Stimulated activated CD8-positive, alpha-beta memory T cell treated with anti-CD3 and anti-CD28 coated beads, Interleukin-12 subunit alpha, Interleukin-12 subunit beta, amount 100 ng/mL, for 4 hours (primary cell): ENCODE measurements at places on chromosomes 2 and 18.

DNA sequence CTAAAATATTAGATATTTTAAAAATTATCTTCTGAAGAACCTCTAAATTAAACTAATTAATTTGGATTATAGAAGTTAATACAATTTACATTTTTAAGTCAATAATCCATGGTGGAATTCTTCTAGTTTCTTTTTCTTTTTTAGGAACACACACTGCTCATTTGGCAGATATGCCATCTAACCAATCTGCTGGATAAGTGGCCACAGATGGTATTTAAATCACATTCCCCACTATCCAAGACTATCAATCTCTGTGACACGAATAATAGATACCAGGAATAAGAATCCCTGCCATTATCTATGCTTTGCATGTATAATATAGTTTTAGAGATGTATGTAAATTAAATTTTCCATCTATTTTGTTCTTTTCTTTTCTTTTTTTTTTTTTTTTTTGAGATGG is 58.5 kb downstream of the CABYR start:
- no peak for DNase-seq

- DNase-seq: no peak
Measured at GRCh38 chr2:190333928-190334327, 9.5 kb upstream of the INPP1 start.

- DNase-seq: no peak
Measured at GRCh38 chr2:23596316-23596885, 211.4 kb downstream of the KLHL29 start.

DNA sequence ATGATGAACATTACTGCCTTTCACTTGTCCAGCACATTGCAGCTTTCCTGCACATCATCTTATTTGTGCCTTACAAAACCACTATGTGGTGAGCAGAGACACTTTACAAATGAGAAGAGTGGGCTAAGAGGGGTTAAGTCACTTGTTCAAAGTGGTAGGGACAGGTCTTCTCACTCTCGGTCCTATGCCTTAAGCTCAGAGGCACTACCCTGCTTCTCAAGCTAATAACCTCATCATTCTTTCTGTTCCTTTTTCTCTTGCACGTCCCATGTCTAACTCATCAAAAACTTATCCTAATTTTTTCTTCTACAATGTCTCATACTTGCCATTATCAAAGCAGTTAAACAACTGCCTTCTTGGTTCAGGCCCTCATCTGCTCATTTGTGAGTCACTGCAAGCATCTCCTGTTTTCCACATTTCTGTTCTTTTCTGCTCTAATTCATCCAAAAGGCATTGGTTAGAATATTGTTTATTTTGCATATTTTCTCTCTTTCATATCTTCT is 21.9 kb upstream of the NCOA1 start:
- no peak for DNase-seq

GRCh38 chr2:38778687-38779082 is 675 bp downstream of the GEMIN6 start:
- DNase-seq: no peak

- no peak for DNase-seq
Measured at GRCh38 chr2:235677276-235677788, 183.5 kb downstream of the AGAP1 start.

DNA sequence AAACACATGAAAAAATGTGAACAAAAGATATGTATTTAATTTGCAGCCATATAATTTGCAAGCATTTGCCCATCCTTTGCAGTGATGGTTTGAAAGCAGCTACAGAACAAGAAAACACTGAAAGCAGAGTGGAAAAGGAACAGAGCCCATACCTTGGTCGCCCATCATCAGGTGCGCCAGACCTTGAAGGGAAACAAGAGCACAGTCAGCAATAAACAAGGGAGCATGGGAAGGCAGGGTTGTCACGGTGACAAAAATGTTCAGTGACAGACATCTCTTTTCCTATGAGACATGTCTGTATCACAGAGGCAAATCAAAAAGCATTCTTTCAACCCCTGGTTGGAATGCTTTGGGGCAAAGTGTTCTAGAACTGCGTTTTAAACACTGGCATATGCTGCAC is 109.4 kb downstream of the NRXN1 start:
- DNase-seq: no peak

- no peak for DNase-seq
Measured at GRCh38 chr2:128324897-128325410, 6.3 kb upstream of the HS6ST1 start.

DNA sequence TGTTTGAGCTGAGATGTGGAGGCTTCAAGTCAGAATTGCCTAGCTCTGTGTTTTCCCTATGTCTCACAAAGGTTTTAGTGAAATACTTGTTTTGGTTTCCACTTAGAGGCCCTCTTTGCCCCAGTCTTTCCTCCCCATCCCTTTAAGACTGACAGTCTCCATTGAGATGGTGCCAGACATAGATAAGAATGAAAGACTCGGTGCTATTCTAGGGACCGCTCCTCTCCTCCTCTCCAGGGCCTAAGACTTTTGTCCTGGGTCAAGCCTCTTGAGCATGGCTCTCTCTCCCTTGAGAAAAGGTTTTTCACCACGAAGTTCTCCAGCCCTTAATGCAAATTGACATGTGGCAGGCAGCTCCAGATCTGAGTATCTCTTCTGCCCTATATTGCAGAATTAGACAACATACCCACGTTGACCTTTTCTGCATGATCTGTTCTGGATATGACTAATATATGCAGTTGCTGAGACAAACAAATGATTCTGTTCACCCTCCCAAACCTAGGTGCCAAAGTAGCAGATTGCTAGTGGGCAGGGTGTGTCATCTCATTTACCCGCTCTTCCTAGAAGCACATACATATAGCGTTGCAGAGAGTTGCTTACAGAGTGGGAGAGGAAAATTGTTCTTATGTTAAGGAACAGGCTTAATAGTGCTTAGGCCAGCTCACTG is 47.5 kb upstream of the ACSL3 start:
- no peak for DNase-seq

- no peak for DNase-seq
Measured at GRCh38 chr2:152560166-152560565, 157.1 kb downstream of the PRPF40A start.

GRCh38 chr2:129667577-129667976 is 311.9 kb upstream of the RAB6C start:
- no peak for DNase-seq

DNA sequence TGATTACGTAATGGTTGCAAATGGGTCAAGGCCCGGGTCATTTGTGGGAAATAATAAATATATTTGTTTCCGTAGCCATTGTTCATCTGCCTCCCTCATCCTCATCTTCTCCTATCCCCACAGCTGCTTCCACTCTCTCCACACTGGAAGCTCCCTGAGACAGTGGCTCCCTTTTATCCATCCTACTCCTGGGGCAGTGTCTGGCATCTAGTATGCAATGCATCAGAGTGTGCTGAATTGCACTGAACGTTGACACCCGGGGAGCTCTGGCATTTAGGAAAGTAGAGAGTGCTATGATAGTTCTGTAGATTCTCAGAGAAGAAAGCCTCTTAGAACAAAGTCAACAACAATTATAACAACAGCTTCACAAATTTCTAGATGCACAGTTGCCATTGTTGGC is 45.5 kb upstream of the NAB1 start:
- DNase-seq: no peak

GRCh38 chr2:227325839-227326195 is 766 bp downstream of the MFF start:
- no peak for DNase-seq

GRCh38 chr18:58975781-58976180 is 111.1 kb downstream of the ZNF532 start:
- no peak for DNase-seq

GRCh38 chr2:223494496-223494895 is 107.7 kb downstream of the SCG2 start:
- no peak for DNase-seq

- DNase-seq: no peak
Measured at GRCh38 chr18:939166-939565, 34.5 kb downstream of the ADCYAP1 start.

GRCh38 chr2:237604960-237605359 is 14.4 kb upstream of the RAB17 start:
- no peak for DNase-seq

- no peak for DNase-seq
Measured at GRCh38 chr2:133421516-133422324, 146.5 kb downstream of the NCKAP5 start.

- DNase-seq: no peak
Measured at GRCh38 chr2:205836477-205837221, 154.3 kb downstream of the NRP2 start.

DNA sequence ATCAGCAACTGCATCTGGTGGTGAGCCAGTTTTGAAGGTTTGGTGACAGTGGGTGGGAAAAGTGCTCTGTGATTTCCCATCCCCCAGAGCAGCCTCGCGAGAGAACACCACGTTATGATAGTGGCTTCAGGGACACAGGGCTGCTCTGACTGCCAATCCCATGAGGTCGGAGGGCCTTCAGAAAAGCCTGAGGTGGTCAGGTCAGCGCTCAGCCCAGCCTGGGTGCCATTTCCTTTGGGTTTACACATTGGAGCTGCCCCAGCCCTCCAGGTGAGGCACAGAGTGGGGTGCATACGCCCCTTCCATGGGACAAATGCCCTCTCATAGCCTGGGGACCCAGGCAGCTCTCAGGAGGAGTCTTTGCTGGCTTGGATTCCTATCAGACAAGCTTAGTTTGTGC is 126.8 kb downstream of the KCTD1 start:
- no peak for DNase-seq

GRCh38 chr2:216664593-216665034 is 30.7 kb downstream of the IGFBP5 start:
- DNase-seq: no peak

DNA sequence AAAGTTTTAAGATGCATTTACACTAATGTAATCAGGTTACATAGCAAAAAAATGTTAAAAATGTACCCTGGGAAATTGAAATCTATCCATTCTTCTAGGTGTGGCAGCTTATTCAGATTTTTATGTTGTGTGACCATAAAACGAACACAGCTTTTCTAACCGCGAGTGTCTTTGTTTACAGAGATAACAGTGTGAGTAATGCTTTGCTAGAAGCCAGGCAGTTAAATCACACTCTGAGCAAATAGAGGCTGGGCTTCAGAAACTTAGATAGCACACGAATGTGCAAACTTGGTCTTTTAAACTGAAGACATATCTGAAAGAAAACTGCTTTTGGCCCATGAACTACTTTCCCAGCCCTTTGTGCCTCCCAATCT is 116.1 kb downstream of the SPTBN1 start:
- DNase-seq: no peak

DNA sequence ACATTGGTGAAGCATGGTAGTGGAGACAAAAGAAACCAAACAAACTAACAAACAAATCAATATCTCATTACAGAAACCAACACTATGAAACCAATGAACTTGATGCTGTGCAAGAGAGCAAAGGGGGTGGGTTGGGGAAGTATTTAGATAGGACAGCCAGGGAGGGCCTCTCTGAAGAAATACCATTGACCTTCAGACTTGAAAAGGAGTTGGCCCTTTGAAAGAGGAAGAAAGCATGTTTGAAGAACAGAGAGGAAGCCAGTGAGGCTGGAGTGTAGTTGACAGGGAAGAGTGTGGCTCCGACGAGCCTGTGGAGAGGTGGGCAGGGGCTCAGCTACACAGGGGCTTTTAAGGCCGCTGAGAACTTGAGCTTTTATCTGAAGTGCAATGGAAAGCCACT is 151.0 kb upstream of the GATA6 start:
- DNase-seq: no peak

DNA sequence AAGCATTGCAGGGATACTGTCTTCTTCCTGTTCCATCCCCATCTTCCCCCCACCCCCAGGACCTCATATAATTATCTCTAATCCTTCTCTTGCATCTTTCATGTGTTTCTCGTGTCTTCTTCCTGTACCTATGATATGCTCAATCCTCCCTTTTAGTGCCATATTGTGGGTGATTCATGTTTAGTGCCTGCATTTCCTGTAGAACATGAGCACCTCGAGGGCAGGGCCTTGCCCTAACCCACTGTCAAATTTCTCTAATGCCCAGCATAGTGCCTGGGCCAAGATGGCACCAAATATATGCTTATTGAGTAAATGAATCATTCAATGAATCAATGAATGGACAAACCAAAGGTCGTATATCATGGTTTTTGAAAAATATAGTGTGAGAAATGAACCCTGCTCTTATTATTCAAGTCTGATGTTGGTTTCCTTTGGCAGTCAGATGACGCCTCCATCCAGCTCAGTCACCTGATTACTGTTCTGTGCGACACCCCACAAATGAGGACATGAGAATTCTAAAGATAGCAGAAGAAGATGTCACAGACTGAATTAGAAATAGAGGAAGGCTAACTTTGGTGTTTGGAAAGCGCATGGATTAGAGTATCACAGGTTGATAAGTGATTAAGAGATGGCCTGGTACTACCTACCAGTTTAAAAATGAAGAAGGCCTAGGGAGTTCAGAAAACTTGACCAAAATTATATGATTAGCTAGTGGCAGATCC is 278.4 kb downstream of the PRKCE start:
- no peak for DNase-seq

- no peak for DNase-seq
Measured at GRCh38 chr2:17593841-17594491, 53.5 kb downstream of the VSNL1 start.

DNA sequence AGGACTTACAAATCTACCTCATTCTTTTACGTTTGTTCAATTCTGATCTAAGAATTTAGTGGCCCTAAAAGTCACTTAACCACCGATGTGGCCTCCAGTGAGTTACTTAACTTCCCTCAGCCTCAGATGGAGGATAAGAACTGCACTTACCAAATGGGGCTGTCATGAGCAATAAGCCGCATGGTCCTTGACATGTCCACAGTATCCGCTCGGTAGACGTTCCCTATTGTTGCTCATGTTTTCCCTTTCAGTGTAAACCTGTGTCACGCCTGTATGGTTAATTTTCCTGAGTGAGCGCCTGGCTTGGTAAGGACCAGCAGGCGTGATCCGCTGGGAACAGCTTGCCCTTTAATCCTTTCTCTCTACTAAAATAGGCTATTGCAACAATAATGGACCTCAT is 20.3 kb downstream of the SEC11C start:
- no peak for DNase-seq

GRCh38 chr2:162798407-162798806 is 40.2 kb downstream of the KCNH7 start:
- DNase-seq: no peak

- no peak for DNase-seq
Measured at GRCh38 chr2:174546519-174547506, 50.8 kb downstream of the WIPF1 start.
